ENCODE measurements at places on chromosomes 16 and 17.

DNA sequence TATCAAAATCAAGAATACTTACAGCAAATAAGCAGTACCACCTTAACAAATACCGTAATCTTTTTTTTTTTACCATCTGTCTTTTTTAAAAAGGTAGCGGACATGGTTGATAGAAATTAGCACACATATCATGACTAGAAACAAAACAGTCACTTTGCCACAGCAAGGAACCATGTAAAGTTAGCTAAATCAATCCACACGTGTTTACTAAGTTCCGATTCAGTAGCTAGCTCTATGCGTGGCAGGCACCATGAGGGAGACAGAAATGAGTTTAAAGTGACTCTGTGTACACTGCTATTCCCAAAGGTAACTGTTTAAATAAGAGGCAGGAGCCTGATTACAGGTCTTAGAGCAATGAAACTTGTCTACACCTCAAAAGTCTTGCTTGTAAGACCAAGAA is 108.6 kb downstream of the XYLT1 start:
- no peak for DNase-seq

DNA sequence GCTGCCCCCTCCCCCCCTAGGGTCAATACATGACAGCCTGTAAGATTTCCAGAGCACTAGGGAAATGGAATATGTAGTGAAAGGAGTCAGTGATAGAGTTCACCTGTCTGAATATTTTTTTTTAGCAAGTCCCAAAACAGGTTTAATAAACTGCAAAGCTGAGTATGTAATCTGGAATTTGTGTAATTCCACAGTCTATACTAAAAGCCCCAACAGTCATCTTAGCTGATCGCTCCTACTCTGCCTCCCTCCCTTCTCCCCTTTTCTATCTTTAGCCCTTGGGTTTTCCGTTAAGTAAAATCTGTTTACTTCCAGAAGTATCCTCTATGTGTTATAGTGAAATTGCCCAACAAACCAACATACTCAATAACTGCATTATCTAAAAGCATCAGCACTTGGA is 3.5 kb downstream of the CDH13 start:
- DNase-seq: no peak

- DNase-seq: no peak
These were observed 21.5 kb downstream of the TMEM235 start for GRCh38 chr17:78252701-78253635.

- no peak for DNase-seq
These were observed 19.8 kb downstream of the NPTX1 start for GRCh38 chr17:80456465-80457235.

GRCh38 chr16:12971241-12971640 is 69.8 kb downstream of the SHISA9 start:
- no peak for DNase-seq

GRCh38 chr17:79573196-79573896 is 37.5 kb downstream of the RBFOX3 start:
- no peak for DNase-seq

DNA sequence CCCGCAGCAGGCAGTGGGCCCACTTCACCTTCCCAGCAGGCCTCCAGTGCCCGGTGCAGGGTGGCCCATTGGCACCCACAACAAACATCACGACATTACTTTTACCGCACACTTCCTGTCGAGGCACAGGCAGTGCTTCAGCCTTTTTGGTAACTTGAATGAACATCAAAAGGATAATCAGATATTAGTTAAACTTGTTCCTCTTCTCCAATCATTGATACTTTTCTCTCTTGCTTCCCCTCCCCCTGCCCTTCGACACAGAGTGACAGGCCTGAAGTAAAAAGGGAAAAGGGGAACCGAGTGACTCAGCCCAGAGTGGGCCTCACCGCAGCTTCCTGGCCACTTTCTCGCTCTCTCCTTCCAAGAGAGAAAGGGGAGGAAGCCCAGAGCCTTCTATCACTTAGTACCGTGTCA is 507.0 kb downstream of the MAF start:
- DNase-seq: no peak

DNA sequence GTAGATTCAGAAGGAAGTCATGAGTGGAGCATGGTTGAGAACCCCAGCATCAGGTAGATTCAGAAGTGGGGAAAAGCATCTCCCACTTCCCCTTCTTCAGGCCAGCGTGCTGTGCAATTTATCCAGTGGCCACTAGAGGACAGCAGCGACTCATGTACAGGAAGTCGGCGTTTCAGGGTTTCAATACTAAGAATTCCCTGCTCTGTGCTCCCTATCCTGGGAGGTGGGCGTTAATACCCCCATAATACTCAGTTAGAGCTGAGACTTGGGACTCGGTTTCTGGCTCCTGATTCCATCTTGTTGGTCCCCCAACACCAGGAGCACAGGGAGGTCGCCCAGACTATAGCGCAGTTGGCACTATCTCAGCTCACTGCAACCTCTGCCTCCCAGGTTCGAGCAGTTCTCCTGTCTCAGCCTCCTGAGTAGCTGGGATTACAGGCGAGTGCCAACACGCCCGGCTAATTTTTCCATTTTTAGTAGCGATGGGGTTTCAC is 75.3 kb upstream of the AMZ2 start:
- DNase-seq: no peak

GRCh38 chr16:15775663-15776304 is 81.0 kb downstream of the MYH11 start:
- no peak for DNase-seq

GRCh38 chr16:68994324-68994723 is 111.1 kb upstream of the HAS3 start:
- no peak for DNase-seq

GRCh38 chr16:53964145-53964790 is 260.3 kb downstream of the FTO start:
- DNase-seq: no peak

DNA sequence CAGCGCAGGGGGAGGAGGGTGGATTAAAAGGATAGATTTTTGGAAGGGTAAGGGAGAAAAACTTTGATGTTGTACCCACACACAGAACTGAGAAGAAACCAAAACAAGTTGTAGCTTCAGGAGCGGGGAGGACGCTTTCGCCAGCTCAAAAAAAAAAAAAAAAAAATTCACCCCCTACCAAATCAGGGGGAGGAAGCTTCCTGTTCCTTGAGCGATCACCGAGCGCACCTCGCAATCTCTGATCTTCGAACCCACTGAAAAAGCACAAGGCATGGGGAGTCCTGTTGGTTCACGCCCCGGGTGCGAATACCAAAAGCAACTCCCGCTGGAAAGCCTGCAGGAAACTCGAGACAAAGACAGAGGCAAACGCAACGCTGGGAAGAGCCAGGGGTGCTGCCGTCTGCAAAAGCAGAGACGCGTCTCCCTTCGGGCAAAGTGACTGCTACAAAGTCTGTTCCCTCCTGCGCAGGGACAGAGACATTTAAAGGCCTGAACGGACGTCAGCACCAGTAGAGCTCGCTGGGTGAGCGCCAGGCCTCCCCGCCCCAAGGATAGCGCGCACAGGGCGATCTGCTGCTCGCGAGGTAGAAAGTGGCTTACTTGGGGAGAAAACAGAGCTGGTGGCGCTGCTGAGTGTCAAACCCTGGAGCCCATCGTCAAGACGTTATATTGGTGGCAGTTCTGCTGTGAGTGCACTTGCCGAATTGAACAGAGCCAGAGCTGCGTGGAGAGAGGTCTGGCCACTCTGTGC is 190.4 kb downstream of the USP22 start:
- DNase-seq: no peak

Measured in AG09309 (cell line).